Posterior cingulate gyrus (tissue), 11 donors: ENCODE measurements at places on chromosomes 5 and 9.
A peak's percentile ranks its signal among the peaks of the same experiment; 100 is the strongest.

- DNase-seq, result no peak
Observed at GRCh38 chr9:13750061-13750460, 470.6 kb upstream of the MPDZ start.

- DNase-seq, result no peak
Observed at GRCh38 chr5:109928811-109929210, 239.1 kb downstream of the MAN2A1 start.

- no peak for DNase-seq
Observed at GRCh38 chr9:133545494-133546286, 11.2 kb downstream of the ADAMTSL2 start.

- no peak for DNase-seq
Observed at GRCh38 chr9:97980479-97980803, 2.7 kb upstream of the ANP32B start.

DNA sequence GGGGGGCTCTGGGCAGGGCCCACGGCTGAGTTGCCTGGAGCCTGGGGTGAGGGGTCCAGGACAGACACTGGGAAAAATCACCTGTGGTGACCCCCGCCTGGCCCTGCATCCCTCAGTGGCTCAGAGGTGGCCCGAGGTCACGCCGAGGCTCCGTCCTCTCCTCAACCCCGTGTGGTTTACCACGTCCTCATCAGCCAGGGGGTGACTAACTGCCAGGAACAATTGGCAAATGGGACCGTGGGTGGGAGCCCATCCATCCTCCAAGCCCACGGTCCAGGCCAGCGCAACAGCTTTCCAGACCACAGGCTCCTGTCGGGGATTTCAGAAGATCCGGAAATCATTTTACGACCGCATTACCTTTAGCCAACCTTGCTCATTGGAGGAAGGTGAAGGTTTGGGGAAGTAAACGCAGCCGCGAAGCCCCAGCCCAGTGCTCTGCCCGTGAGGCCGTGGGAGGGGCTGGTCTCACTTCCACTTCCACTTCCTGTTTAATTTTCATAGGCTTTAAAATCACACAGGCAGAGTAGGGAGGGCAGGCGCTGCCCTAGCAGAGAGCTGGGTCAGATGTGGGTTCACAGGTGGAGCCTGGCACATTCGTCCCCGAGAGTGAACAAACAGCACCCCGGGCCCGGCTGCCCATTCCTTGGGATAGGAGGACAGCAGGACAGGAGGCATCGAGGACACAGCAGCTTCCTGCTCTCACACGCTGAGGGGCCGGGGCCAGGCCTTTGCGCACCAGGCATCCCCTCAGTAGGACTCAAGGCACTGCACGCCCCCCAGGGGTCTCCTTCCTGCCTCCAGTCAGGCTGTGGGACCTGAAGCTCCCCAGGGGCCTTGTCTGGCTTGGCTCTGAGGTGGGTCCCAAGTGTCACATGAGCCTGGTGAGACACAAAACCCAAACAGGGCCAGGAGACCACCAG is 19.8 kb upstream of the SLC9A3 start:
- DNase-seq, result peak; percentile 59

DNA sequence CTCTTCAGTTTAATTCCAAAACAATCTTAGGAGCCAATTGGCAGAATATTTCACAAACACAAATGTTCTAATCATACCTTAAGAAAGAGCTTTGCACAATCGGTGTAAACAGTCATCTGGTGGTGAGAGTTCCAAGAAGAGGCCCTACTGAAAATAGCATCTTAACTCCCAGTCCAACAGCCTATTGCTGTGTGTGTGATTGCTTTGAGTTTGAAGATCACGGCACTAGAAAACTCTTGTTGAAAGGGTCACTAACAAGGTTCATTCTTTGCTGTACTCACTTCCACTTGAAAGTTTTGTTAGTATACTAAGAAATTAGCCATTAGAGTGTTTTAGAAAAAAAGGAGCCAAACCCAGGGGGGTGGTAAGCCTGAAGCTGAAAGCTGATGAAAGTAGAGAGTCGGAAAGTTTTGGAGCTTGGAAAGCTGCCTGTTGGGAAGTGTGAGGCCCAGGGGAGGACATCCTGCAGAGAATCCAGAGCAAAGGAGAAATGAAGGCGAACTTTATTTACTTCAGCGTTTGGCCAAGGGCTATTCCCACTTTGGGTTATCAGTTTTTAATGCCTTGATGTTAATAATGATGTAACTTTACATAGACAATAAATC is 180.3 kb upstream of the GHR start:
- no peak for DNase-seq

DNA sequence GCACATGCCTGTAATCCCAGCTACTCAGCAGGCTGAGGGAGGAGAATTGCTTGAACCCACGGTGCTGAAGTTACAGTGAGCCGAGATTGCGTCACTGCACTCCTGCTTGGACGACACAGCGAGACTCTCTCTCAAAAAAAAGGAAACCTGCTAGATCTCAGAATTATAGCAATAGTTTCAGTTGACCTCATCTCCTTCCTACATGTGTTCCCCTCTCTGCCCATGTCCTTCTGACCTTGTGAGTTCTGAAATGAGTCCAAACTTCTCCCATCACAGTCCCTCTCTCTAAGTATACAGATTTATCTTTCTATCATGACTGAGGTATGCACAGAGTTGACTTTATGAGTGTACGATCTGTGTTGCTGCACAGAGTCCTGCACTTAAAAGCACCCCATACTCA is 44.6 kb upstream of the SHOC1 start:
- DNase-seq, result no peak

- no peak for DNase-seq
Observed at GRCh38 chr5:147887930-147888329, 9.4 kb downstream of the SCGB3A2 start.

DNA sequence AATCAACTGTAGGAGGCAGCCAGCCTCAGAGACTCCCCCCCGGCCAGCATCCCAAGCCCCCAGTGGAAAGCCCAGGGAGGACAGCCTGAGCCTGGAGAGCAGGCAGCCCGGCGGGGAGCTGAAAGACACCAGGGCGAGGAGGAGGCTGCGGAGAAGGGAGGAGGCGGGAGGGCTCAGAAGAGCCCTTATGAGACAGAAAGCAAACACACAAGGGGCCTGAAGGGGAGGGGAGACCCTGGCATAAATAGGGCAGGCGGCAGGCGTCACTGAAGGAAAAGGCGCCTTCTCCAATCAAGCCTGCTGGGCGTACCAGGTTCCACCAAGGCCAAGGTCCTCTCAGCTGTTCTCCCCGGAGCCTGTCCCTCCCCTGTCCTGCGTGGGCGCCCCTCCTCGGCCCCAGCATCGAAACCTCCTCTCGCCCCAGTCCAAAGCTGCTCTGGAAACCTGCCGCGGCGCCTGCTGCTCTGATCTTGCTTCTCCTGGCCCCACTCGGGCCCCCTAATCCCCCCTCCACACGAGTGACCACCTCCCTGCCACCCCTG is 1.3 kb downstream of the SLC9A3 start:
- no peak for DNase-seq

DNA sequence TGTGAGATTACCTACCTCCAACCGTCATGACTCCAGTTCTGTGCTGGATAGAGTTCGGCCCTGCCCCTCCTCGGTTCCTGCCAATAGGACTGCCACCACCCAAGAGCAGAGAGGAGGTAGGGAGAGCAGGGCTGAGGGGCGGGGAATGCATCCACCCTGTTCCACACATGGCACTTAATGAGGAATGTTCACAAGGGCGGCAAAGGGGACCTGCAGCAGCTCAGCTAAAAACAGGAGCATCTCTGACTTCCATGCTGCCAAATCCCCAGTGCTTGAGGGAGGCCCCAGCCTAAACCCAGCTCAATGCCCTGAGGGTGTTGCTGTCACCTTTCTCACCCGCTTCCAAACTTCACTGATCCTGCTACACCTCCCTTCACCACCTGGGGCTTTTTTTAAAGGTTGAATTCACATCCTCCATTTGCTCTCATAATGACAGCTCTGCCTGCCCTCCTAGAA is 7.8 kb upstream of the DELE1 start:
- no peak for DNase-seq

GRCh38 chr9:75531588-75531987 is 358.9 kb upstream of the PCSK5 start:
- no peak for DNase-seq

- DNase-seq, result no peak
Observed at GRCh38 chr9:84139296-84140070, 158.9 kb downstream of the RMI1 start.

GRCh38 chr5:137061382-137061781 is 437.7 kb downstream of the SPOCK1 start:
- DNase-seq, result no peak

DNA sequence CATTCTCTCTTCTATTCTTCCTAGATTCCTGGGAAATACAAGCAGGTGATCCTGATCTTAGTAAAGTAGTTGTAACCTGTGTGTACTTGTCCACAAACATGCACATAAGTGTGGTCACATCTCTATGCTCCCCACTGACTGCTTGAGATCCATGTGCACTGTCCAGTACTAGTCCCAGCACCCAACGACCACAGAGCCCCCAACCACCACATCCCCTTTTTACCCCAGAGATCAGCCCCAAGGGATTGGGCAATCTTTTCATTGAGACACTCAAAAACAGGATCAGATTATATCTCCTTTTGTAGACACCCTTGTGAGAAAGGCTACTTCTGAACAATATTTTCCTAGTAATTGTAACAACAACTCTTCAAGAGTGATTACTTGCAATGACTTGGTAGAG is 240.6 kb downstream of the ACTL7B start:
- no peak for DNase-seq

GRCh38 chr5:172717481-172718195 is 53.4 kb downstream of the DUSP1 start:
- DNase-seq, result peak; percentile 41

- DNase-seq, result no peak
Observed at GRCh38 chr5:72920690-72921502, 34.9 kb upstream of the FCHO2 start.

DNA sequence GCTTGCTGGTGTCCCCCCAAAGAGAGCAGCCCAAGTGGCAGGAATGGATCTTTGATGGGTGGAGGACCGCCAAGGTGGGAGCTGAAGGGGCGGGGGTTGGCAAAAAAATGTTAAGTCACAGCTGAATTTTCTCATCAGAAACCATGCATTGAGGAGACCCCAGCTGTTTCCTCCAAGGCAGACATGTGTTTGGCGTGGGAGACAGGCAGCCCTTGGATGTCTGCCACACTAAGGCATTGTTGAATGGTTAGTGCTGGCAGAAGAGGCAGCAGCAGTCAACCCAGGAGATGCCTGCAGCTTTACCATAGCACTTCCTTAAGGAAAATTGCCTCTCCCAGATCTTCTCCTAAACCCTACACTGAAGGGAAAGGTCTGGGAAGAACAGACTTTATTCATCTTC is 394.9 kb upstream of the CD180 start:
- DNase-seq, result no peak

DNA sequence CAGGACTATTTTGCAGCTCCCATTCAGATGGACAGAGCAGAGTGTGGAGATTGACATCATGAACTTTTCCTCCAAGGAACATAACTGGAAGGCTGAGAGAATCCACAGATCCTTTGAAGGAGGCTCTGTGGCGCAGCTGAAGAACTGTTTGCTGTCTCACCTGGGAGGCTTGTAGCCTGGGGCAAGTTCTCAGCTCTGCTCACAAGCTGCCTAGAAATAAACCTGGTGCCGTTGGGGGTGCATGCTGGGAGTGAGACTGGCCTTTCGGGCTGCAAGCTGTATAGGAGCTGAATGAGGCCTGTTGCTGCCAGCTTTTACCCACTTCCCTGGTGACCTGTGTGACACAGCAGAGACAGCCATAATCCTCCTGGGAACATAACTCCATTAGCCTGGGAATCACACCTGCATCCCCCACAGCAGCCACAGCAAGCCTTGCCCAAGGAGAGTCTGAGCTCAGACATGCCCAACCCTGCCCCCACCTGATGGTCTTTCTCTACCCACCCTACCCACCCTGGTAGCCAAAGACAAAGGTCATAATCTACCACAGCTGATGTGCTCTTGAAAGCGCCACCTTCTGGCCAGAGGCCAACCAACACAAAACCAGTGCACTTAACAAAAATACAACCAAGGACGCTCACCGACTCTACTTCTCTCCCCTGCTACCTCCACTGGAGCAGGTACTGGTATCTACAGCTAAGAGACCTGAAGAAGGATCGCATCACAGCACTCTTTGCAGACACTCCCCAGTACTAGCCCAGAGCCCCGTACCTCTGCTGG is 205.1 kb upstream of the MRPS30 start:
- no peak for DNase-seq

DNA sequence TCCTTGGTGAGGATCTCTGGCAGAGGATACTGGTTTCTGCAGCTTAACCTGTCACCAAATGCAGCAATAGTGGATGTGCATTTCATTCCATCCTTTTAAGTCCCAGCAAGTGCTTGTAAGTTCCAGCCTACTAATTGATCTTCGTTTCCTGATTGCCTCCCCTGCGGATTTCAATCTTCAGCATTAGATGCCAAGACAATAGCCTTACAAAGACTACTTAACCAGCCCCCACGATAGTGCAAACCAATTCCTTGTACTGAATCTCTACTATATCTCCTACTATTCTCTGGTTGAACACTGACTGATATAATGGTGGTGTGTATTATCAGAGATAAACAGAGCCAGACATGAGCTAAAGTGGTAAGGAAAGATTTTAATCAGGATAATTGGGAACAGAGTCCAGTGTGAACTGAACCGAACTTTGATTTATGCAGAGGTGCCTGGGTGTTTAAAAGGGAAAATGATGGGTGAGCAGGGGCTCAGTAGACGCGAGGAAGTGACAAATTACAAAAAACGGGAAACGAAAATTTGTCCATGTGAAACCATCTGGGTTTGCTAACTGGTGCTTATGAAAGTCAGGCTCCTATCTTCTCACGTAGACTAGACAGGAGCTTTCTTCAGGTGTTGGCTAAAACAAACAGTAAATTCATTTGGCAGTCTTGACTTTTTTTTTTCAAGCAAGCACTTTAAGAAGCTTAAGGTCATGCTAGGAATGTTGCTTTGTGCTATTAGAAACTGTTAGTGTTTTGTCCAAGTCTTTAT is 106.9 kb upstream of the ST8SIA4 start:
- DNase-seq, result no peak

GRCh38 chr5:171419688-171420430 is 412 bp downstream of the FGF18 start:
- peak; percentile 78 for DNase-seq

DNA sequence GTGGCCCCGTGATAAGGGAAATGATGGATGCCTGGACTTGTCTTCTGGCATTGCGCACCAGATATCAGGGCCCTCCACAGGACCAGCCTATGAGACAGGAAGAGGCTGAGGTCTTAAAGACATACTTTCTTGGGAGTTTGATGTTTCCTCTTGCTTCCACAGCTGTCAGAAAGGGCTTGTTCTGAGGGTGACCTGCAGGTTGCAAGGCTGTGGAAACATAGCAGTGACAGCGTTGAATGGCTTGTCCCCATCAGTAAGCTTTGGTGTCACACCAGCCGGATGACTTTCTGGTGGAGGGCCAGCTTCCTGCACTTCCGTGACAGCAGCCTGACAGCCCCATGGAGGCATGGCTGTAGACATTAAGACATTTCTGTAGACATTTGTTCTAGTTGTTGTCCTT is 143.2 kb downstream of the C9orf152 start:
- peak; percentile 51 for DNase-seq

GRCh38 chr9:82242285-82242963 is 253.9 kb downstream of the SPATA31D1 start:
- DNase-seq, result no peak

DNA sequence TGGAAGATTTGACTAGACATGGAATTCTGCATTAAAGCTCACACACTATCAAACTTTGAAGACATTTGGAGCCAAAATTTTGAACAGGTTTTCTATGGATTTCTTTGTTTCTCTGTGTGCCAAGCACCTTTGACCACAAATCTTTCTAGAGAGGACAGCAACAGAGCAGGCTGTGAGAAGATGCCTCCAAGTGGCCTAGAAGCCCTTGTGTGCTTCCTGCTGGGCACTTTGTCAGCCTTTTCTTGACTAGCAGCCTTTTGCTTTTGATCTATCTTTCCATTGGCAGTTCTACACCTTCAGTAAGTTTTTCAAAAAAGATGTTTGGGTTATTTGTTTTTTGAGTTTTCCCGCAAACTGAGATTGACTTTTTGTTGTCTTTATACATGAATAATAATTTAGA is 84.6 kb downstream of the SNX24 start:
- DNase-seq, result no peak
